ENCODE measurements at places on chromosomes 7 and 10. TPM values are rescaled to one million over a fixed set of nuclear protein-coding genes. Genes with fewer than 3 reads are reported as not detected.
A peak's percentile ranks its signal among the peaks of the same experiment; 100 is the strongest.

DNA sequence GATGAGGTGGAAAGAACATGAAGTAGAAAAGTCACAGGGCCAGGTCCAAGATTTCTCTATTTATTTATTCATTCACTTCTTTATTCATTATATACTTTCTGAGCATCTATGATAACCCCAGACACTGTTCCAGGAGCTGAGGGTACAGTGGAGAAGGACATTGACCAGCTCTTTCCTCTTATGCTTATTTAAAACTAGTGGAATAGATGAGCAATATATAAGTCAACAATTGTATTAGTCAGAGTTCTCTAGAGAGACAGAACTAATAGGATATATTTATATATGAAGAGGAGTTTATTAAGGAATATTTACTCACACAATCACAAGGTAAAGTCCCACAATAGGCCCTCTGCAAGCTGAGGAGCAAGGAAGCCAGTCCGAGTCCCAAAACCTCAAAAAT is 15.0 kb upstream of the GPR37 start:
- no peak for DNase-seq

DNA sequence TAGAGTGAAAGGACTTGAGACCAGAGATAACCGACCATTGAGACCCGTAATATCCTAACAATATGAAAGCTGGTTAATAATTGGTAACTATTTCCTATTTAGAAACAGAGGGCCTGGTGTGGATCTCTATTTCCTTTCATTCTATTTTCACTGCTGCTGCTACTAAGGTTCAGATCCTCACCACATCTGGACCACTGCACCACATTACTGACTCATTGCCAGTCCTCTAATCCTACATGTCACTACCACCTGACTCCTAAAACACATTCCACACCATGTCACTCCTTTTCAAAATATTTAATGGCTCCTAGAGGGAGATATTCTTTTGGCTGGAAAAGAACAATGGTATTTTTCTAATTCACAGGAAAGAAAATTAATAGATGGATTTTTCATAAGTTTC is 6.4 kb downstream of the USP54 start:
- DNase-seq = peak; percentile 63

Gene LRMDA
- total RNA-seq = not detected

Gene ZNF239
- total RNA-seq = 4.4 TPM

DNA sequence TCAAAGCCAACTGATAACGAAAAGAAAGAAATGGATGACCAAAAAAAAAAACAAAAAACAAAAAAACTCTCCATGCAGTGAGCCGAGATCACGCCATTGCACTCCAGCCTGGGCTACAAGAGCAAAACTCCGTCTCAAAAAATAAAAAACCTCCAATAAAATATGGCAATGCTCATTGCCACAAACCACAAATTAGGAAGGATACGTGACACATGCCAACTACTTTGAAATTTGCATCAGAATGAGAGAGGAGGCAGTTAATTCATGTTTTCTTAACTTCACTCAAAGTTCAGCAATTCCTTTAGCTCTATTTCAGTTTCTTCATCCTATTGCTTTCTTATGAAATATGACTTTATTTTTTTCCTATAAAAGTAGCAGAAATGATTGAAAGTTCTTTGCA is 398.1 kb upstream of the C7orf33 start:
- DNase-seq = no peak

DNA sequence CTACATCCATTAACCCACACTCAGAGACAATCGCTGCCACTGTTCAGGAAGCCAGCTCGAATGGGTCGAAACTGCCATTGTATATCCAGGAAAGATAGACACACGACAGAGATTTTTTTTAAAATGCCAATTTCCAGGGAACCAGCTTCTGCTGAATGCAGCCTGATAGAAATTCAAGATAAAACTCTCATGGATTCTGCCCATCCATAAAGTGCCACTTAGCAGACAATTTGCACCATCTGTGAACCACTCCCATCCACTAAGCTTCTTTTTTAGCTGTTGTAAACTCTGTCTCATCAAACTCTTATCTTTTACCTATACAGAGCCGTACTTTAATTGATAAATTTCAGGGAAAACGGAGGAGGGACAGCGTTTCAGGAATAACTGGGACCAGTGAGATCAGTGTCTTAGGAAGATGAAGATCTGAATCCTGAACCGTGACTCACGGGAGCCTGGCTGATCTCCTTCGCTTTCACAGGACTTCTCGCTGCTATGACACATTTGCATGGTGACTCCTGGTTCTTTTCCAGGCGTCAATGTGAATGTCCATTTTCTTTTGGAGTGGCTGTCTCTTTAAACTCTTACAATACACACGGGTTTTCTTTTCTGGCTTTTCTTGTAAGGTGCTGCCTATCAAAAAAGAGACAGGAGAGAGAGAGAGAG is 103.4 kb downstream of the FAM204A start:
- peak; percentile 37 for DNase-seq

DNA sequence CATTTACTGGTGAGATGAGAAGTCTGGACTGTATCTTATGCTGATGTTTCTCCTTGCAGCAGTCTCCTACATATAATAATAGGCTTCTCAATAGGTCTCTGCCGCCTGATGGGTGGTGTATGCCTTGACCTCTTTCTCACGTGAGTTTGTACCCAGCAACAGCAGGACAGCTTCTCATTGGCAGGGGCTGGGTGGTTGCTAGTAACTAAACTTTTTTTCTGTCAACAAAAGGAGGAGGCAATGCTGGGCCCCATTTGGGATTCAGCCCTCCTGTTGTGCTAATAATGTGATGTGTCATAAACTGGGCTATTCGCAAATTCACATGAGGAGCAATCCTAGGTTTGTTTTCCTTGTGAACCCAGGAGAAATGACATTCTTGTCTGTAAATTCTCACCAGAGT is 533.6 kb downstream of the GATA3 start:
- no peak for DNase-seq

GRCh38 chr7:47786557-47787248 is 161.6 kb downstream of the PKD1L1 start:
- peak; percentile 100 for DNase-seq
